Stimulated activated CD8-positive, alpha-beta memory T cell treated with anti-CD3 and anti-CD28 coated beads, Interleukin-4, amount 100 ng/mL, for 48 hours (primary cell): ENCODE measurements at places on chromosomes 12 and 14.
A peak's percentile ranks its signal among the peaks of the same experiment; 100 is the strongest.

DNA sequence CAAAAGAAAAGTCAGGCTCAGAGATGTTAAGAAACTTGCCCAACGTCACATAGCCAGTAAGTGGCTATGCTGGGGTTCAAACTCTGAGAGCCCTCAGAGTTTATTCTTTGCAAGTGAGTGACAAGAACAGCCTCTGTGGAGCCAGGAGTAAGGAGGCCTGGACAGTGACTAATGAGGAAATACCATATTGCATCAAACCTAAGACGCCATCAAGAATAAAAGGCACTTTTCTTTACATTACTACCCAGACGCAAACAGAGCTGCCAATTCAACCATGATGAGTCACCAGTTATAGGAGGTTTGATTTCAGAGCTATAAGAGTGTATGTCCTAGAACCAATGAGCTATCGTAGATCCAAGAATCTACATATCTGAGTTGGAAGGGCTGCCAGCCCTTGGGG, 9.4 kb downstream of the TNFRSF1A start:
- DNase-seq, result no peak

DNA sequence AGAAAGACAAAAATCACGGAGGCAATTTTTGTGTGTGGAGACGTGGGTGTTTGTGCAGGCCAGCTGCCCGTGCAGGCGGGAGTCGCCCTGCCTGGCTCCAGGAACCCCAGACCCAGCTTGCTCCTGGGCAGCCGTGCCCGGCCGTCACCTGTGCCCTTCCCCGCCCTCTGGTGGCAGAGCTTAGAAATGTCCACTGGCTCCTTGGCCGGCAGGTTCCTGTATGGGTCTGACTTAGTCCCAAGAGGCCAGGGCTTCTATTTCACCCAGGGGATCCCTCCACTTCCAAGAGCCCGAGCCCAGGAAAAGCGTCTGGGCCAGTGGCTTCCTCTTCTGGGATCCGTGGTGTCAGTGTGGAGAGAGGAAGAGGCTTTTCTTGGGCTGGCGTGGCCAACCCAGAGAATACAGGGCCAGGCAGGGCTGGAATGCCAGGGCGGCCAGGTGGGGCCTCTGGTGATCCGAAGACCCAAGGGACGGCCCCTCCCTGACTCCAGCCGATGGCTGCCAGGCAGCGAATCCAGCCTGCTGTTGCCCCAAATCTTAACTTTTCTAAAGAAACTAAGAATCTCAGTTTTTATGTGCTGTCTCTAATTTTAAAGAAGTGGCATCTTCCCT, 120.9 kb downstream of the TMEM132C start:
- peak; percentile 55 for DNase-seq

DNA sequence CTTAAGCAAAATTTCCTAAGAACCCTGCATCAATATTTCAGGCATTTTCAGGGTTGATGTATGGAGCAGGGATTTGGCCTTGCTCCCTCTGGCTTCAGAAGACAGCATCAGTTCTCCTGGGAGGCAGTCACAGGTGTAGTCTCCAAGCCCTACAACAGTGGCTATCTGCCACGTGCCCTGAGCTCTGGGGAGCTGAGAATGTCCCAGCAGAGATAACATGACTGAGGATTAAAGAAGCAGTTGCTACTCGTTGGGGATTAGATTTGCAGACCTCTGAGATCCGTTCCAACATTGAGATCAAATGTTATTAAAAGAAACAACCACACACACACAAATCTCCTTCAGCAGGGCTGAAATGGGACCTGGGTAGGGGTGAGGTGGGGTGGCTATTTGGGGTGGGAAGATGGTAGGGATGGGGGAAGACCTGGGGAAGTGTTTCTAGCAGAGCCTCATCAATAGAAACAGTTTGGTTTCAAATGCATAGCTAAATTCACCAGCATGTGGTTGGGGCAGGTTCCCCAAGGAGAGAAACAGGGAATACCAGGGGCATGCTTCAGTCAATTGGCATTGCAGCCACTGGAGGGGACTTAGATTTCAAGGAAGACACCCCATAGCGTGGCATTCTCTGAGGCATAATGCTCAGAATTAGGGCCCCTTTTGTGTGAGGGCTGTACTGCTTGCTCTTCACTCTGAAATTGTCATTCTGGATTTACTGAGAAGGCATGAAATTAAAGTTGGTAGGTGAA, 15.2 kb upstream of the FAM234B start:
- no peak for DNase-seq

- DNase-seq, result no peak
Observed at GRCh38 chr12:79055926-79056674, 191.5 kb downstream of the SYT1 start.

- no peak for DNase-seq
Observed at GRCh38 chr14:75577090-75577489, 1.3 kb upstream of the FLVCR2 start.

DNA sequence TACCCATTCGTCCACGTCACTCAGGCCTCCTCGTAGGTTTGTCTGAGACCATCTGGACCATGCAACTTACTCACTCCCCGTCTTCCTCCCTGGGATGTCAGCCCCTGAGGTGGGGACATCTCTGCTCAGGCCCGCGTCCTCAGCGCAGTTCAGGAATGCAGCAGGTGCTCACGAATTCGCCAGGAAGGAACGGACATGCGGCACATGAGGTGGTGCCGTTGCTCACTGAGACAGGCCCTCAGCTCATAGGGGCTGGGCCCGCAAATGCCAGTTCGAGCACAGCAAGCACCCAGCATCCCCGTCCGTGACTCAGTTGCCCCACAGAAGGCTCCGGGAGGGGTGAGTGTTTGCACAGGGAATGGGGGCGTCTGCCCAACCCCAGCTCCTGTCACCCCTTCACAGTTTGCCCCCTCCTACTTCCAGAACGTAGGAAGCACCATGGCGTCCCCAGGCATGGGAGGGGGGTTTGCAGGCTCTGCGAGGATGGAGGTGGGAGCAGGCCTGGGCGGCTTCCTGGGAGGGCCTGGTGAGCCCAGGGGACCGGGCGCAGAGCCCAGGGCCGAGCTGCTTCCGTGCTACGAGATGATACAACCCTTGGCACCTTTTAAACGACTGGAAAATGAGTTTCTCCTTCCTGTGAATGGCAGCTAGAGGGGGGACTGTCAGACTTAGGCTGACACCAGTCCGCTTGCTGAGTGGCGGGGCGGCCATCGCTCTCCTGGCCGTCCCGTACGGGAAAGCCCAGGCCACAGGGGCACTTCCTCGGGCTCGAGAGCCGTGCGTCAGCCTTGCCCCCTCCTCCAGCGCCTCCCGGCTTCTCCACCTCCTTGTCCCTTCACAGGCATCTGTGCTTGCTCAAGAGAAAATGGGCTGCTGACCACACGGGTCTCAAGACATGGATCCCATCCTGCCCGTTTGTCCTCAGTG, 6.9 kb downstream of the GALNT9 start:
- no peak for DNase-seq
